ENCODE measurements at places on chromosomes 6 and 20.

DNA sequence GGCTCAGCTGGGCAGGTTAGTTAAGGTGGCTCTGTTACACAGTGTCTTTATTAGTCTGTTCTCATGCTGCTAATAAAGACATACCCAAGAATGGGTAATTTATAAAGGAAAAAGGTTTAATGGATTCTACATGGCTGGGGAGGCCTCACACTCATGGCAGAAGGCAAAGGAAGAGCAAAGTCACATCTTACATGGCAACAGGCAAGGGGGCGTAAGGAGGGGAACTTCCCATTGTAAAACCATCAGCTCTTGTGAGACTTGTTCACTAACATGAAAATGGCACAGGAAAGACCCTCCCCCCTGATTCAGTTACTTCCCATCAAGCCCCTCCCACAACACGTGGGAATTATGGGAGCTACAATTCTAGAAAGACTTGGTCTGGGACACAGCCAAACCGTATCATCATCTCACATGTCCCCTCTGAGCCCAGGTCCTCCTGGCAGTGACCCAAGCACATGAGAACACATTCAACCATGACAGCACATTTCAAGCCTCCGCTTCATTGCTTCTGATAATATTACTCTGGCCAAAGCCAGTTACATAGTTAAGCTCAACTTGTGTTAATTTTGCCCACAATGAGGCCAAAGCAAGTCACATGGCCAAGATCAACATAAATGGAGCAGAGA lies 383.9 kb downstream of the PLCB1 start:
- DNase-seq = no peak

- DNase-seq = no peak
Measured at GRCh38 chr6:24997905-24998304, 62.1 kb upstream of the RIPOR2 start.

- no peak for DNase-seq
Measured at GRCh38 chr6:36592221-36592655, 1.9 kb upstream of the SRSF3 start.

- no peak for DNase-seq
Measured at GRCh38 chr20:34834459-34834893, 9.0 kb upstream of the NCOA6 start.

- no peak for DNase-seq
Measured at GRCh38 chr20:52402950-52403349, 211.4 kb upstream of the ZFP64 start.

DNA sequence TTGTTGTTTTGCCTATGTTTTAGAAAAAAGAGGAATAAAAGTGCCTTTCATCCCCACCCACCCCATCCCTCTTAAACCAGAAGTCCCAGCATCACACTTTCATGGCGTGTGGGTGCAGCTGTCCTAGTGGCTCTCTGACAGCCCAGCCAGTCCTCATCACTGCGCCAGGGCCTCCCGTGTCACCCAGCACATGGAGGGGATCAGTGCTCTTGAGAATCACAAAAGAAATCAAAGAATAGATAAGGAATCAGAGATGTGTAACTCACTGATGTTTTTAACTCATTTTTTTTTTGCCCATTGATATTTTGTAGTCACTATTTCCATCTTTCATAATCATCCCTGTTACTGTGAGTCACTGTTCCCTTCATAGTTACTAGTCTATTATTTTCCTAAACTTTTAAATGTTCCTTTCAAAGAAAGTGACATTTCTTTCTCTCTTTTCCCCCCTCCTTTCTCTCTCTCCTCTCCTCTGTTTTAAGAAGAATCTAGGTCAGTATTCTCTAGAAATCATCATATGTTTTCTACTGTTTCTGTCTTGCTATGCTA lies 78.6 kb downstream of the AIG1 start:
- no peak for DNase-seq

DNA sequence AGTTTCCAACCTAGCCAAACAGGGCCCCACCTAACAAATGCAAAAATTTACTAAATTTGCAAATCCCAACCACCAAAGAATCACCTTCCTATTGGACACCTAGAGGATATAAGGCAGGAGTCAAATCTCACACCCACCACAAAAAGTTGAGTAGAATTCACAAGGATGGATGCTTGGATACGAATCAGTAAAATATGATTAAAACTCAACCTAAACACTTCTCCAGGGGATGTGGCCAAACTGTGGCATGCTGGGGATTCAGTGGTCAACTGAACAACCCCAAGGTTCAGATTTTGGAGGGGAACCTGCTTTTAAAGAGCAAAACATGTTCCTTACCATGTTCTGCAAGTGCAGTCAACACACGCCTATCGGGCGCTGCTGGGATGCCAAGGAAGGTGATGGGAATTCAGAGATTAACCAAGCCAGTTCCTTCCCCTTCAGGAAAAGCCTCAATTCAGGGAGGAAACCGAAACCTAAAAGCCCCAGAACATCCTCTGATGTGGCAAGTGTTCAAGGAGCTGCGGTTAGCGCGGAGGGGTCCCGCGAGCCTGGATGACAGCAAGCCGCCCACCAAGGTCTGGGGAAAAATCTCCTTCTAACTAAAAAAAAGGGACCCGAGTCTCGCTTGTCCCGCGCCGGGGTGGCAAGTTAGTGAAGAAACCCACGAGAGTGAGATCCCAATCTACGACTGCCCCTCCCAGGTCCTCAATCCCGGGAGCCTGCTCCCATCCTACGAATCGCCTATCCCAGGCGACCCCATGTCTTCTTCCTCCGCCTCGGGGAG lies 902 bp downstream of the SAMHD1 start:
- peak; percentile 44 for DNase-seq

DNA sequence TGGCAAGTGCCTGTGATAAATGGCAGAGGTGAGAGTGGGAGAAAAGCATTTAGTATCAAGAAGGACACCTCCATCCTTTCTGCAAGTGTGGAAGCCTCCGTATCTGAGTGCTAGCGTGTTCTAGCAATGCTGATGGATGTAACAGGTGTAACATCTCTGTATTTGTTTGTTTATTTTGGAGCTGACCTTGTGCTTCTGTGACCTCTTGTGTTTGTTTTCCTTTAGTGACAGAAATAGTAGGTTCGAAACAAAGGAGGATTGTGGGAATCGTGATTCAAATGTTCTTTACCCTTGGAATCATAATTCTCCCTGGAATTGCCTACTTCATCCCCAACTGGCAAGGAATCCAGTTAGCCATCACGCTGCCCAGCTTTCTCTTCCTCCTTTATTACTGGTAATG lies 60.4 kb downstream of the SLC22A3 start:
- no peak for DNase-seq

- DNase-seq = no peak
Measured at GRCh38 chr6:129860908-129861665, at the start of gene TMEM244. Gene TMEM244 (minus strand): TSS chr6:129861315. CDS start chr6:129861188, 127 bp downstream.

DNA sequence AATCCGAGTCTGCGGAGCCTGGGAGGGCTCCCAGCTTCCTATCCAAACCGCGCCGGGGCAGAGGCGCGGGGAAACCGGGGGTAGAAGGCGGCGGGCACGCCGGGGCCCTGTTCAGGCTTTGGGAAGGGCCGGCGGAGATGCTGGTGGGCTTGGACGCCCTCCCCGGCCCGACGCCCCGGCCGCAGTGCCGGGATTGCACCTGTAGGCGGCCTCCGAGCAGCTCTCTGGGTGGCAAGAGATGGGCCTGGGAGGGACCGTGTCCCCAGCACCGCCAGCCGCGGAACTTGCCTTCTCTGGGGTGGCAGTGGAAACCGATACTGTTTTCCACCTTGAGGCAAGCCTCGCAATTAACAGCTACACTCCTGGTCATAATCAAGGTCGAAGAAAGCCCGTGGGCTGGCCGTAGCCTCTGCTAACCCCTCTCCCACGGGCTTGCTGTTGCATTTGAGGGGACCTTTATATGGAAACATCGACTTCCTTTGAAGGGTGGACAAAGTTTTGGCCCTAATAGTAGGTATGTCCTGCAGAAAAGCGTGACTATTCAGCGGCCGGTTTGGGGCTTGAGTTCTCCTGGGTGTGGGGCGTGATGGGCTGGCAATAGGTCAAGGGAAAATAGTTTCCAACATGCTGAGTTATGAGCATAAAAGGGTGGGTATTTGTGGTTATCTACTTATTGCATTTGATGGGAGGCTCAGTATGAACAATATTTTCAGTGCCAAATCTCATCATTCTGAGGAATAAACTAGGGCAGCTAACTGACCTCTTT lies 1.1 kb upstream of the JAG1 start:
- DNase-seq = peak; percentile 94

Data from ELF-1 (cell line).